Renal cortical epithelial cell (primary cell): ENCODE measurements at places on chromosomes 16 and 17. TPM values are rescaled to one million over a fixed set of nuclear protein-coding genes. Genes with fewer than 3 reads are reported as not detected.

- DNase-seq: peak; percentile 56
These were observed 17.1 kb upstream of the SREBF1 start for GRCh38 chr17:17853811-17854447.

DNA sequence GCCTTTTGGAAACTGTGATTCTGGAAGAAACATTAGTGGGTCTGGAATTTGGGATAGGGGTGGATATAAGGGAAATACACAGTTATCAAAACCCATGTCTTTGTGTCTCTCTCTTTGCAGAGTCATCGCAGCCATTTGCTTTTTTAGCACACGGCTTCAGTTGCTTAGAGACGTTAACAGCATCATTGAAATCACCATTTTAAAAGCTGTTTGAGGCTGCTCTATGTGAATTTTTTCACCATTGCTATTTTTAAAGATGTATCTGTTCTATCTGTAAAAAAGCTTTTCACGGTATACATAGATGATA is 47.3 kb downstream of the OMG start:
- DNase-seq: no peak

DNA sequence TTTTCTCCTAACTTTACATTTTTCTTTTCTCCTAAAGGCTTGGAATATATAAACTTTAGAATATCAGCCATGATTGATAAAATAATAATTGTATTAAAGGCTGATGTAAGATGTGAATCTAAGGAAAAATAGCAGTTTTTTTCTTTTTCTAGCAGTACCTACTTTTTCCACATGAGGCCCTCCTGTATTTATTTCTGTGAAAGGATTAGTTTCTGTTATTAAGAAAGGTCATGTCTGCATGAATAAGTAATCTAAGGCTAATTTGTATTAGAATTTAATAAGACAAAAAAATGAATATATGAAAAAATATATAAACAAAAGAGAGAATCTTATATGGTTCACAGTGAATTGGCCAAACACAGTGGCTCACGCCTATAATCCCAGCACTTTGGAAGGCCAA is 85.3 kb downstream of the STXBP4 start:
- DNase-seq: peak; percentile 11

GRCh38 chr17:47929218-47930000 is 12.0 kb upstream of the PNPO start:
- DNase-seq: no peak

- peak; percentile 90 for DNase-seq
These were observed 736.5 kb downstream of the KCNJ2 start for GRCh38 chr17:70905796-70906195.

The APOBR gene
- total RNA-seq: 0.05 TPM in 1 of 2 replicates, not detected in the other

The EEF2KMT gene
- 12.3 and 13.9 TPM in 2 replicates for total RNA-seq
